ENCODE measurements at places on chromosomes 1 and 21.

GRCh38 chr1:30508611-30509010, 214.8 kb downstream of the MATN1 start:
- DNase-seq: peak; percentile 21

DNA sequence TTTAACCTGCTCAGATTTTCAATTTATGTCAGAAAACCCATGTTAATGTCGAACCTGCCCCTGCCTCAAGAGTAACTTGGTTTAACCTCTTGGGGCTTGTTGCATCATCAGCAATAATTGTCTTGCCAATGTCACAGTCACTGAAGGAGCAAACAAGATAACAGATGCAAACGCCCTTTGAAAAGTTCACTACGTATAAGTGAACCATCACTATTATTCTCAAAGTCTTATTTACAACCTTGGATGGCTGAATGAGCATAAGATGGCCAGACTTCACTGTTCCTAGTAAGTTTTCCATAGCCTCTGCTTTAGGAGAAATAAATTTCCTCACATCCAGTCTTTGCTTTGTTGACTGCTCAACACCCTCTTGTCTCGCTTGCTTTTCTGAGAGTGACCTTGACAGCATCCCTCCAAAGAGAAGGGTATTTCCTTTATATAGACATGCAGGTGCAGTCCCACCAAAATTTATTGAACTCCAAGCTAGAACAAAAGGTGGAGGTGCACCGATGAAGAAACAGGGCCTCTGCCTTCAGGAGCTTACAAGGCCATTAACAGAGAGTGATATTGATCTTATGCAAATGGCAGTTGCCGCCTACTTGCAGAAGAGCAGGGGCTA, 749 bp upstream of the LRIG2 start:
- DNase-seq: no peak

DNA sequence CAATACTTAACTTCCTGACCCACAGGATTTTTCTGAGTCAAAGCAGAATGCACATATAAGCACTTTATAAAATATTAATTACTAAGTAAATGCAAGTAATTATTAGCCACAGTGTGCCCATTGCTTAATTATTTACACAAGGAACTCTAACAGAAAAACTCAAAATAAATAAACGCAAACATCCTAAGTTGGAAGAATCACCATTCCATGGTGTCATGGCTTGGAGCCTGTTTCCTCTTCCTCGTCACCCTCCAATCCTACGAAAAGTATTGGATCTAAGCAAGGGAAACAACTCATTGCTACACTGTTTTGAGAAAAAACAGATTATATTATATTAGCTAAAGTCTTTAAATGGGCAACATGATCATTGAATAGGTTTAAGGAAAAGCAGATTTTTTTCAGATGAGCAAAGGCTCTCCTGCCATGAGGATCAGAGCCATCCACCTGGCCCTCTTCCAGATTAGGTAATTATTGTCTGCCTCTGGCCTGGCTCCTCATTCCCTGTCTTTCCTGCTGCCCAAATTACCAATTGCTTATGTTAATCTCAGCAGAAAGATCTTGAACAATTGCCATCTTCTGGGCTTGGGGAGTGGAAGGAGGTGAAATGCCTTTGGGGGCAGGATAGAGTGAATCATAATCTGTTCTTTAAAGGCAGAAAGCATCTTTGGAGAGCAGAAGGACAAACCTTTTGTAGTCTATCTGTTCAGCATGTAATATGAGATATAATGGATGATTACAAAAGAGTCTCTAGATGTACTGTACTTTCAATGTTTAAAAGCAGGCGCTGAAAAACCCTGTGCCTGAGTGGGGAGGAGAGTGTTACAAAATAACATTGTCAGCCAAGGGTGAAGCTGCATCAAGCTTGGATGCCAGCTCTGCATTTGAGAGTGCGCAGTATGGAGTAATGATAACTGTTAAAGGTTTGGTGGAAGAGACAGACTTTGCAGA, 121.2 kb downstream of the DUSP10 start:
- DNase-seq: no peak

DNA sequence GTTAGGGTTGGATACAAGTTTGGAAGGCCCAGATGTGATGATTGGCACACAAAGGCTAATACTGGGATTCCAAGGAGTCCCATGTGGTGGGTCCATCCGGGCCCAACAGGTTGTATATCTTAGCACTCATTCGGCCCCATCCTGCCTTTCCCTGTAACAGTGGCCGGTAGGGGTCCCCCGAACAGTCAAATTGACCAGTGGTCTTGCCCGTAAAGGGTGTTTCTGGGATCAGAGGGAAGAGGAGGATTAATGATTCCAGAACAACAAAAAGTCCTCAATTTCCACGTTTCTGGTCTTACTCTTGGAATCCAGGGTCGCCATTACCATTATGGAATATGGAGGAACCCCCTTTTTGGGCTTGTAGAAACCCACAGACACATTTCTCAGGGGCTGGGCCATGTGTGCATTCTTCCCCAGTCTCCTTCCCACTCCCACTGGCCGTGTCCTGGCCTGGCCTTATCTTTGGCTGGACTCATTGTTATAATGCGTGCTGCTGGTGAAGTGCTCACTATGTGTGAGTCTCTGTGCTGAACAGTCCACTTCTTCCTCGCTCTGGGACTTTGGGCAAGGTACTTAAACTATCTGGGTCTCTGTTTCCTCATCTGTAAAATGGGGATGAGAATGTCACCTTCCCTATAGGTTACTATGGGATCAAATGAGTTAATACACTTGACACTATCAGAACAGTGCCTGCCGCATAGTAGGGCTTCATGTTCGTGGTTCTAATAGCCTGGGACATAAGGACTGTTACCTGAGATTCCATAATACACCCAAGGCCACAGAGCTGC, 161.8 kb downstream of the DYRK1A start:
- no peak for DNase-seq

GRCh38 chr1:41051022-41051421, 29.5 kb upstream of the SLFNL1 start:
- no peak for DNase-seq

DNA sequence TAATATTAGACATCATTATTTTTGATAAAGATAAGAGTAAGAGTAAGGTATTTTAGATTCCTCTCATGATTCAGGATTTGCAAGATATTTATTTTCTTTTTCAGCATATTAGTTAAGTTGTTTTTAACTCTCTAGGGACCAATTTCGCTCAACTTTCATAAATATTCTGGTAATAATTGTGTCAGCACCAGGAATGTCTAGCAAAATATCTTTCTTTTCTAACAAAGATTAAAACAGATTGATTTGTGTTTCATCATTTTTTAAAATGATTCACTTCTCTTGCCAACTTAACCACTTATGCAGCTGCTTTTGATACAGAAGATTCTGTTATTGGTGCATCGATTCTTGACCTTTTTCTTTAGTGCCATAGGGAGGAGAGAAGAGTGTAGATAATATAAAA, 172.8 kb upstream of the PTGFR start:
- DNase-seq: no peak

DNA sequence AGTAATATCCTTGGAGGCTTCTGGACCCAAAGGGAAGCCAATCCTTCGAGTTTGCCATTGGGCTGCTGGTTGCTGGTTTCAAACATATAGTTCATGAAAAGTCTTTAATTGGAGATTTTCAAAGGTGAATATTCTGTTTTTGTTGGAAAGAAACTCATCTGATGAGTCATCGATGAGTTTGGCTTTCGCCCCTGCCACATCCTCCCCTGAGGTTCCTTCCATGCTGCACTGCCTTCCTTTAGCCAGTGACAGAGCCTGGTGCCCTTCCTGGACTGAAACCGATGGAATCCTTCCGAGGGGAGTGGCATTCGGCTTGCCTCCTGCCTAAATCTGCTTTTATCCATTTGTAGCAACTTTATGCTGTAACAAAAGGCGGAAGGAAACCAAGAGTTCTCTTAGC, 550.0 kb downstream of the KIF26B start:
- no peak for DNase-seq

DNA sequence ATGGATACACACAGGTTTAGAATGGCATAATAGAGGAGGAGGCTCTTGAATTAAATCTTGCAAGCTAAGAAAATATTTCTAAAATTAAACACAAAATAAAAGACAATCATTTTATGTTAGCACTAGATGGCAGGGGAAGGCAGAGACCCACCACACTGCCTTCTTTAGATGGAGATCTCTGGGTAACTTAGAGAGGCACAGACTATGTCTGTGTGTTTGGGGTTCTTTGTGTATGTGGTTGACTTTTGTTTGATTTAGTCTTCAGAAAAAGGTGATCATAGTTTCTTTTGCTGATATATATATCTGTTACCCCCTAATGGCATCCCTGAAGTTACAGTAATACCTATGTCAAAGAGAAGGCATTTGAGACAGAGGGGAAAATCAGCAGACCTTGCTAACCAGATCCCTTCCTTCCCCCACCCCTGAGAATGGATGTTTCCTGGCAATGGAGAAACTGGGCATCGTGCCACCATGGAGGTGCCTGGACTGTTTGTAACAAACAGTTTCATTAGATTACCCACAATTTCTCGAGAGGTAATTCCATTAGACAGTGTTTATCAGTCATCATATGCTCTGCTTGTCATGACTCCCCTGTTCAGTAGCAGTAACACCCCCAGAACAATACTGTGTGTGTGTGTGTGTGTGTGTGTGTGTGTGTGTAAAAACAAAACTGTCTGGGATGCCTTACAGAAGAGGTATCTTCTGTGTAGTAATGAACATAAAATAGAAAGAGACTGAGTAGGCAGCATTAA, 228.3 kb upstream of the DEPDC1 start:
- DNase-seq: no peak

- DNase-seq: peak; percentile 60
Measured at GRCh38 chr1:201565771-201566528, 27.0 kb downstream of the NAV1 start.

DNA sequence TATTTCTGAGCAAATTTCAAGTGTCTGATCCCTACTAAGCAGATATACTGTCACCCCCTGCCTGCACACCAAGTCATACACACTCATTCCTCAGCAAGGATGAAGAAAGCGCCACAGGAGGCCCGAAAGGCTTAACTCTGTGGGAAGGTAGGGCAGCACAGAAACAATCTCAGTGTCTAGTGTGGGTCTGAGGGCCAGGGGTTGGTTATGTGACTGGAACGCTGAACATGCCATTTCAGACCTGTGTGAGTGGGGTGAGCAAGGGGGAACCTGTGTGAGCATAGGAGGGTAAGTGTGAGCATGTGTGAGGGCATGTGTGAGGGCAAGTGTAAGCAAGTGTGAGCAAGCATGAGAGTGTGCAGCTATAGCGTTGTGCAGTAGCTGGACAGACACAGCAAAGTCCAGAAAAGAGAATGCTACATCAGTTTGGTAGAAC, 6.2 kb downstream of the ITPKB start:
- DNase-seq: no peak

DNA sequence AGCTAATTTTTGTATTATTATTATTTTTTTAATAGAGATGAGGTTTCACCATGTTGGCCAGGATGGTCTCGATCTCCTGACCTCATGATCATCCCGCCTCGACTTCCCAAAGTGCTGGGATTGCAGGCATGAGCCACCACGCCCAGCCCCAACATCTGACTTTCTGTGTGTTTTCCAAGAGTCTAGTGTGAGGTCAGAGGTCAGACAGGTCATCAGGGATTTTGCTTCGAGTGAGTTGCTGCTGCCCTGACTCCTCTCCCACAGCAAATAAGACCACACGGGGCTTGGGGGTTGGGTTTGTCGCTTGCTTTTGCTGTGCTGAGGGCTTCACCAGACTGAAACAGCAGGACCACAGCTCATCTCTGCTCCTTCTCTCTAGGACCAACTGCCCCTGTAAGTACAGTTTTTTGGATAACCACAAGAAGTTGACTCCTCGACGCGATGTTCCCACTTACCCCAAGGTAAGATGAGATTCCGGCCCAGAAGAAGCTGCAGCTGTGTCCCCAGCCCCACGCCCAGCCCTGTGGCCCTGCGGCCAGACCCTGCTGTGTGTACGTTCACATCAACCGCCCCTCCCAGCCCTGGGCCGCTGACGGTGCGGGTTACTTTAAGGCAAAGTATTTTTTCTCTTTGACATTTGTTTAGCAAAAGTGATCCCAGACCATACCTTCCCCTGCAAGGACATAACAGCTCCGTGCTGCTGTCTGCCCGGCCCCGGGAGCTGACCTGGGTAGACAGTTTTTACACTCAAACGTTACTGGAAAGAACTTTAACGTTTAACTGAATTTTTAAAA, 97.5 kb downstream of the PDE9A start:
- no peak for DNase-seq

- no peak for DNase-seq
Measured at GRCh38 chr1:114758256-114758832, 560 bp upstream of the CSDE1 start.

DNA sequence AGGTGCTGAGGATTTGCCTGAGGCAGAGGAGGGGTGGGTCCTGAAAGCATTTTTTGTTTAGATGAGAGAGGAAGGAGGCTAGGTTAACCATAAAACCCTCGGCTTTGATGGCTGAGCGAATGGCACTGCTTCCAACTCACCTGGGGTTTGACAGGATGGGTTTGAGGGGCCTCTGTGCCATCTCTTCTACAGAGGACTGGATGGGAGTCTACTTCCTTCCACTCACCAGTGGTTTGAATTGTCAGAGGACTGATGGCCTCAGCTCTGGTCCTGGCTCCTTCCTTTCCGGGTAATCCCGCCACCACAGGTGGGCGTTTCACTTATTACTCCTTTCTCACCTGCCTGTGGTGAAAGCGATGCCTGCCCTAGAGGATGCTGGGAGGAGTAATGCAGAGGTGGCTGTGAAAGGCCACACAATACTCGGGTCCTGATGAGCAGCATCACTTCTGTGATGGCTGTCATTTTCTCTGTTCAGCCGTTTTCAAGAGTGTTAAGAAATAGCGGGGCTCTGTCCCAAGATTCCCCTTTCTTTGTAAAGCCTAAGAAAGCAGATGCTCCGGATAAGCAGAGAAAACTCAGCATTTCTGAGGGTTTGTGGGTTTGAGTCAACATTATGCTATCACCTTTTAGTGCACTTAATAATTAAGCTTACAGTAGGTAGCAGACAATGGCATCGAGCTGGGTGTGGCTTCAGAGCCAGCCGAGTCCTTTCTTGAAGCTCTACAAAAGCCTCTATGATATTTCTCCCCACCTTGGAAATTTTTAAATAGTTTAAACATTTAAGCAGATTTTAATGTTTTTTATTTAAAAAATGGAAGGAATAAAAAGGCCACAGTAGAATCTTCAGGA, 220.7 kb downstream of the HLX start:
- DNase-seq: no peak

DNA sequence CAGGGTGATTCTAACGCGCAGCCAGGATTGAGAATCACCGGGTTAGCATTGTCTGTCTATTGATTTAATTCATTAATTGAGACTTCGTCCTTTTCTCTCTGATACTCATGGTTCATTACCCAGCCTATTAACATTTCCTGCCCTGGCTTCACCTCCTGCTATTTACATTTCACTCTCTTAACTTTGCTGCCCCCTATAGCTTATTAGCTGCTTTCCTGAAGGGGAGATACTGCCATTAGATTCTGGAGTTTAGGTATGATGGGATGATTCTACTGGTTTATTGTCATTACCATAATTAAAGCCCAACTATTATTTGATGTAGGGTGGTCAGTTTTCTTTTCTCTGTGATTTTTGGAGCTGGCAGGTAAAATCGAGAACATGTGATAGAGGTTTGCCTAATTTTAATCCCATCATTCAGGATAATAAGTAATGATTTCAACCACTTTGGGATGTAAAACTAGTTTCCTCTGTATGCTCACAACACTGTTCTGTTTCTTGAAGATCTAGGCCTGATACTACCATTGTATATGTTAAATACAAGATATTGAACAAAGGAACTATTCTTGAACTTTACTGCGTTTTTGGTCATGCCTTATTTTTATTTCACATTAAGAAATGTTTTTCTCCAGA, 6.4 kb downstream of the PPP2R5A start:
- DNase-seq: no peak

- DNase-seq: no peak
Measured at GRCh38 chr1:19079541-19080472, 123.3 kb upstream of the IFFO2 start.

GRCh38 chr1:90726425-90726985, 9.4 kb upstream of the BARHL2 start:
- no peak for DNase-seq

Data from coronary artery (tissue), 2 donors.